ENCODE measurements at places on chromosomes 7 and 10. TPM values are rescaled to one million over a fixed set of nuclear protein-coding genes. Genes with fewer than 3 reads are reported as not detected.

NPTX2 gene
- total RNA-seq = 0.13 TPM

HYCC1 gene
- 17.6 TPM for total RNA-seq

TMEM26 gene
- under 0.01 TPM for total RNA-seq

ATP6V0A4 gene
- total RNA-seq = 0.13 TPM

NPSR1 gene
- total RNA-seq = not detected

OPALIN gene
- total RNA-seq = not detected

TRIM50 gene
- not detected for total RNA-seq

CPEB3 gene
- total RNA-seq = 0.89 TPM

GPC2 gene
- total RNA-seq = 4.4 TPM

SMURF1 gene
- total RNA-seq = 17.6 TPM

TECTB gene
- not detected for total RNA-seq

SLC26A5 gene
- total RNA-seq = not detected

FAS gene
- total RNA-seq = 10.9 TPM

GPR26 gene
- total RNA-seq = not detected

SEMA3E gene
- total RNA-seq = 1.6 TPM

CDC14C gene
- total RNA-seq = not detected

CCDC3 gene
- 0.63 TPM for total RNA-seq

ZNF107 gene
- 1.9 TPM for total RNA-seq

PNLIP gene
- total RNA-seq = not detected

C7orf33 gene
- not detected for total RNA-seq

EBF3 gene
- total RNA-seq = 0.16 TPM

ITPRID1 gene
- total RNA-seq = not detected

ENO4 gene
- 2.3 TPM for total RNA-seq
